ENCODE measurements at places on chromosomes 7 and 10.

DNA sequence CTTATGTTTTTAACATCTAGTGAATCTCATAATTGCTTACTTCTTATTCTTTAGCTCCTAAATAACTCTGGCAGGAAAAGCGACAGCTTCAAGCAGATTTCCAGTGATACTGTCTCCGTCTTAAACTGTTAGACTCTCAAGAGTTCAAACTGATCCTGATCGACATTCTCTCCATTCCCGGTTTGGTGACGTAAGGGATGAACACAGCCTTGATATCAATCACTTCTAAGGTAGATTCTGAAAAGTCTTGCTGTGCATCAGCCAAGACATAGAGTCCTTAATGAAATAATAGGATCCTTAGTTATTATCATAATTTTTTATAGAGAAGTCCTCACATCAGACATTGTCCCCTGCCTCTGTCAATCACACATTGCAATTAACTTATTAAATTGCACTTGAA is 534.6 kb downstream of the TFEC start:
- no peak for DNase-seq

DNA sequence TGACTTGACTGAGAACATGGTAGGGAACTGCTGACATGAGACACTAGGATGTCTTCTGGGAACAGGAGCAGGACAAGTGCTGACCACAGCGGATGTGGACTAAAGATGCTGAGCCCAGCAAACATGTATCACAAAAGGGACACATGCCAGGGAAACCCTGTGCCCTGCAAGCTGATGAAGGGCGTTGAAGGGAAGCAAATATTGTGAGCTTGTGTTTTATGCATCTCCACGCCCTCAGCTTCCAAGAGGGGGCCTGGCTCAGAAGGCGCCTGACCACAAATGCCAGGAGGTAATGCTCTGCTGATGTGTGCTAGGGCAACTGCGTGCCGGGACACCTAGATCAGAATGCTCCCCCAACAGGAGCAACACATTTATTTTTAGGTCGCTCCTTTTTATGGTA is 207.3 kb downstream of the CXCL12 start:
- no peak for DNase-seq

- DNase-seq: no peak
Observed at GRCh38 chr7:158442260-158442659, 145.4 kb downstream of the PTPRN2 start.

- DNase-seq: no peak
Observed at GRCh38 chr10:108852211-108852610, 1071.1 kb downstream of the XPNPEP1 start.

GRCh38 chr7:30433082-30433481 is 45.5 kb downstream of the NOD1 start:
- DNase-seq: no peak

DNA sequence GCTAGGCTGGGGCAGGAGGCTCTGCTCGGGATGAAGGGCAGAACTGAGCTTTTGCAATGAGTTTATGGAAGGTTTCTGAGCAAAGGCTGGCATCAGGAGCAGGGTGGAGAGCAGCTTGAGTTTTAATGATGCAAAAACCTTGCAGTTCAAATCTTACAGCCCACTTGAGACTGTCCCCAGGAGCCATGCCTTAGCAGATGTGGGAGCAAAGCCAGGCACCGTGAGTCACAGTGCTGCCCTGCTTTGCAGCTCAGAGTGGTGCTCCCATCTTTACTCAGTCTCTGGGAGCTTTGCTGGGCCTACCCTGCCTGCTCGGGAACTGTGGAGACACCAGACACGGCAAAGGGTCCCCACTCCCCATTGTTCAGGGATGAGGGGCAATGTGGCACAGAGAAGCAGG is 122.4 kb upstream of the NPS start:
- DNase-seq: no peak

DNA sequence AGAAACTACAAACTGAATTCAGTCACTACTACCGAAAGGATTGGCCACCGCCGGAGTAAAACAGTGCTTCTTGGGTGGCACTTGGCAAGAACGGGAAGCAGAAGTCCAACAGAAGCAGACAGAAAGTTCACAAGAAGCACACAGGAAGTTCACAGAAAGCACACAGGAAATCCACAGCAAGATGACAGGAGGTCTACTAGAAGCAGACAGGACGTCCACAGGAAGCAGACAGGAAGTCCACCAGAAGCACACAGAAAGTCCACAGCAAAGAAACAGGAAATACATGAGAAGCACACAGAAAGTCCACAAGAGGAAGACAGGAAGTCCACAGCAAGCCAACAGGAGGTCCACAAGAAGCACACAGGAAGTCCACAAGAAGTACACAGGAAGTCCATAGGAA is 399.2 kb upstream of the AUTS2 start:
- DNase-seq: no peak

GRCh38 chr10:10160821-10161312 is 856.8 kb upstream of the CELF2 start:
- DNase-seq: no peak

- no peak for DNase-seq
Observed at GRCh38 chr7:116542618-116543017, 17.8 kb downstream of the CAV1 start.

GRCh38 chr10:108561649-108562048 is 1361.7 kb downstream of the XPNPEP1 start:
- no peak for DNase-seq

DNA sequence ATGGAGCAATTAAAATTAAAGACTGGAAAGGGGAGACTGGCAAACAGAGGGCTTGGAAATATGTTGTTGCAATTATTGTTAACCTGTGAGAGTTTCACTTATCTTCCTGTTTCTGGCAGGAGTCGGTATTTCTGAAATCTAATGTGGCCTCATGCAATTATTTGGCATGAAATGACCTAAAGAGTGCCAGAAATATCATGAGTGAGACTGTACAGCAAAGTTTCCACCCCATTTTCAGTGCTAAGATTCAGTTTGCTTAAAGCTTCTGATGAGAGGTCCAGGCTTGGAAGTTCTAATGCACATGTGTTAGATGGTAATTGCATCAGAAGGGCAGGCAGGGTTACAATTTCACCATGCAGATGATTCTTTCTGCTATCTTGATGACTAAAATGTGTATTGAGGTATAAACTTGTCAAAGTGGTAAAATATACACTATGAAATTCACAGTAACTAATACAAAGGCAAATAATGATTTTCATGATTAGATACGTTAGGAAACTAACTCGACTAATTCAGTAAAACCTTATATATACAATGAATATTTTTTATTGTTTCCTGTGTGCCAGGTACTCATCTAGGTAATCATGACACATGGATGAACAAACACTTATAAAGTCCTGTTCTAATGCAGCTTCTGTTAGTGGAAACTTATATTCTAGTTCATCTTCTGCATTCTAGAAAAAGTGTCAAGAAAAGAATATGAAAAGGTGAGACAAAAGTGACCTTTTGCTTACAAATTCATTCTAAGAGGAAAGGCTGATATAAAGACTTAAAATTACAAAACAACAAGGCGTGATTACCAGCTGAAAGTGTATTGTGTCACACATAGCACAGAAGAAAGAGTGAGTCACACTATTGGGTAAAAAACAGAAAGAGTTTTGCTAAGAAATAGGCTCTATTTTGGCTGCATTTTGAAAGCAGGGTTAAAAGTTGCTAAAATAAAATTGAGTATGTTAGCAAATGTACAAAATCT is 533.4 kb upstream of the SEMA3D start:
- no peak for DNase-seq

- DNase-seq: no peak
Observed at GRCh38 chr7:137717045-137717444, 129.7 kb downstream of the DGKI start.

GRCh38 chr10:110684800-110685446 is 40.8 kb downstream of the RBM20 start:
- DNase-seq: no peak

GRCh38 chr10:4561296-4561695 is 264.7 kb upstream of the AKR1E2 start:
- no peak for DNase-seq

DNA sequence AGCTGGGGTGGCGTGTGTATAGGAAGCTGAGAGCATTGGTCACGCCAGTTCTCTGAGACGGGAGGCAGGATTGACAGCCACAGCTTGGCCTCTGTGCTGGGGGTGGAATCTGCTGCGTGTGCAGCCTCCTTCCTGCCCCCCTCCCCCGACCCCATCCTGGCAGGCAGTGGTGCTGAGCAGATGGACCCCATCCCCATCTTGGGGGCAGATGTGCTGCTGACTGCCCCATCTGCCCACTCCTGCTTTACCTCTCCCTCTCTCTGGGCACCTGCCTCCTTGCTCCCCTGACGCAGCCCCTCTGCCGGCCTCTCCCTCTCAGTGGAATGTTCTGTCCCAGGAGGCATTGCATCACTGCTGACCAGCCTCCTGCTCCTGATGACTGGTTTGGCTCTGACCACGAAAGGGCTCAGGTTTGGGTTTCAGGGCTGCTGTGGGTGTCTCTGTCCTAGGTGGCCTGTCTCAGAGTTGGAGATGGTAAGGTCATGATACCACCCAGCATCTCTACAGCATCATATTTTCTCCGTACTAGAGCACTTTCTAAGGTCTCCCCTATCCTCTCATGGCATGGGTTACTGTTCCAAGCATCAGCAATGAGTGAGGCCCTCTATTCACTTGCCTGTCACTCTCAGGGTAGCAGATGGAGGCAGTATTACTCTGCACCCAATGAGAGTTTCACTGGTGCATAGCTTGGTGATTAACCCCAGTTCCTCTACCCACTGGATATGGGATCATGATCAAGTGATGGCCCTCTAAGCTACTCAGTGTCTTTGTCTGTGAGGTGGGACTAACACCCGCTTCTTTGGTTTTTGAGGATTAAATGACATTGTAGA is 81.9 kb downstream of the RBM20 start:
- DNase-seq: no peak

DNA sequence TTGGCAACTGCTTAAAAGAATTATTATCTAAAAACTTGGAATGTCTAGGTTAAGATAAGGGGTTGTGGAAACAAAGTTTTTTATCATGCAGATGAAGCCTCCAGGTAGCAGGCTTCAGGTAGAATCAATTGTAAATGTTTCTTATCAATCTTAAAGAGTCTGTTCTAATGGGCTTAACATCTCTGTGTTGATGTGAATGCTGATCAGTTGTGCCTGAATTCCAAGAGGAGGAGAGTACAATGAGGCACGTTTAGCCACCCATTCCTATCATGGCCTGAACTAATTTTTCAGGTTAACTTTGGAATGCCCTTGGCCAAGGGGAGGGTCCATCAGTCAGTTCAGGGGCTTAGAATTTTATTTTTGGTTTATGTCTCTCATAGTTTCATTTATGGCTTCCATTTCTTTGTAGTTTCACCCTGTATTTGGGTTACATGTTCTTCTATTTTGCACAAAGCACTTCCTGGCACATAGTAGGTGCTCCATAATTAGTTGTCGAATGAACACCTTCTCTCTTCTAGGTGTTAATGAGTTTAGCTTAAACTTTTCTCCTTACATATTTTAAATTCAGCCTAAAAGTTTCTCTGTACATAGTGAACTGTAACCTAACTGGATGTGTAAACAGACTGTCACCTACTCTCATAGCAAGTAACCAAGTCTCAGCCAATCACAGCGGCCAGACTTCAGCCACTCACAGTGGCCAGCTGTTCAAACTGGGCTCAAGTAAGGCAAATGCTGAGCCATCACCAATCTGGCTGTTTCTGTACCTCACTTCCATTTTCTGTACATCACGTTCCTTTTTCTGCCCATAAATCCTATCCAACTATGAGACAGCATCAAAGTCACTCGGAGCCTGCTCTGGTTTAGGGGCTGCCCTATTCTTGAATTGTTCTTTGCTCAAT is 34.7 kb downstream of the ALOX5 start:
- DNase-seq: no peak

GRCh38 chr10:102246261-102246660 is 929 bp downstream of the GBF1 start:
- no peak for DNase-seq

DNA sequence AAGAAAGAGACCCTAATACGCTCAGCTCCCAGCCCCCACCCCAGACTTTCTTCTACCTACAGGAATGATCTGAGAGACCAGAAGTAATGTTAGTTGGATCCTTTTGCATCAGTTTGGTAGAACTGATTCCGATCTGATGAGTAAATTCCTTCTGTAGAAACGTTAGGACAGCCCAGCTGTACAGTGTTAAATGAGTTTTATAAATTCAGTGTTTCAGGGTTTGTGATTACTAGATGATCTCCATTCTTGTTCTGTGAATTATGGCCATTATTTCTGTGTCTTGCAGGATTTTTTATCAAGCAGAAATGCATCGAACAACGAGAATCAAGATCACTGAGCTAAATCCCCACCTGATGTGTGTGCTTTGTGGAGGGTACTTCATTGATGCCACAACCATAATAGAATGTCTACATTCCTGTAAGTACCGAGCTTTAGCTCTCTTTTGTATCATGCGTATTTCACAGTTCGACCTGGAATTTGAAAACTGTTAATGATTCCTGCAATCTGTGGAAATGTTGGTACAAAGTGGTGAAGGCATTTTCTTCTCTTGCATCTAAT is 5.3 kb downstream of the BMI1 start:
- DNase-seq: no peak

- no peak for DNase-seq
Observed at GRCh38 chr10:96789571-96790108, 42.5 kb upstream of the LCOR start.

- no peak for DNase-seq
Observed at GRCh38 chr10:49404321-49404878, 8.5 kb upstream of the DRGX start.

- DNase-seq: no peak
Observed at GRCh38 chr10:52115823-52116222, 198.3 kb upstream of the DKK1 start.

DNA sequence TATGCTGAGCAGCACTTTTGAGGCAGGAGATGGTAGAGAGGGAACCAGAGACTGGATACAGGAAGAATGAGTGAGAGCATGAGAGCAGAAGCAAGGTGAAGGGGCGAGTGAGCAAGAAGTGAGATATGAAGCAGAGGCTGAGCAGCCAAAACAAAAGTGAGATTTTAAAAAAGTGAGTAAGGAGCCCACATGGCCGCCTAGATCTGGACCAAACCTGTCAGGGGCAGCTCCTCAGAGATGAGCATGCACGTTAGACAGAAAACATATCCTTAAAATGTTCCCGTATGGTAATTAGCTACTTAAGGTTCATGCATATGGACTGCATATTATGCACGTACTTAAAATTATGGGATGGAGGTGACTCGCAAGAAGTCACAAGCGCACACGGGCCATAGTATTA is 22.5 kb downstream of the TMEM176A start:
- DNase-seq: no peak

- DNase-seq: no peak
Observed at GRCh38 chr10:63718421-63718820, 197.2 kb downstream of the REEP3 start.

DNA sequence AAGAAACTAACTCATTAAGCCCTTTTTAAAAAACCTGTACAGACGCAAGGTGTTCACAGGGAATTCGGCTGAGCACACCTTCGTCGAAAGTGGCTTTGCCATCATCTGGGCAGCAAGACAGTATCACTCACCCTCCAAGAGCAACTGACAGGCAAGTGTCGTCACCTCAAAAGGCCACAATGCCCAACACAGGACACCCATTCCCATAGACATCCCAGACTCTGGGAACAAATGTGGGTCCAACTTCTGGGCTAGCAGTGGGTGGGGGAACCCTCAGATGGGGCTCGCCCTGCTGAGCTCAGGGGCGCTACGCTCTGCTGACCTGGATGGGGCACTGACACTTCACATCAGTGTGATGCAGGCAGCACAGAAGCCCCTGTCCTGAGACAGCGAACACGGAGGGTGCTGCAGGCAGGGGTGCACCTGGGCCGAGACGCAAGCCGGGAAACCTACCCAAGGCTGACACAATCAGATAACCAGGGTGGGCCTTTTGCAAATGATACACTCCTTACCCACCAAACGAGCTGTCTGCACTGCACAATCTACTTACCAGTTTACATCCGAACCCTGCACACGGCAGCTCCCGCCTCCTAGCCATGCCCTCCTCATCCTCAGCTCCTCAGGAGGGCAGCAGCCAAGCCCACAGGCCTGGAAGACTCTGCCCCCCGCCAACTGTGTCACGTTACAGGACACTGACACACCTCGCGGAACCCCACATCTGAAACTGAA is 1.7 kb downstream of the DIP2C start:
- no peak for DNase-seq
